ENCODE measurements at places on chromosomes 3 and 15. TPM values are rescaled to one million over a fixed set of nuclear protein-coding genes. Genes with fewer than 3 reads are reported as not detected.

GRCh38 chr3:158103887-158104327 lies 2.3 kb downstream of the SHOX2 start:
- H3K27me3 ChIP-seq, result peaks cover 99% of the 10 kb centered on the region
- DNase-seq, result no peak
- no peaks in the 10 kb centered on the region for H3K36me3 ChIP-seq

DNA sequence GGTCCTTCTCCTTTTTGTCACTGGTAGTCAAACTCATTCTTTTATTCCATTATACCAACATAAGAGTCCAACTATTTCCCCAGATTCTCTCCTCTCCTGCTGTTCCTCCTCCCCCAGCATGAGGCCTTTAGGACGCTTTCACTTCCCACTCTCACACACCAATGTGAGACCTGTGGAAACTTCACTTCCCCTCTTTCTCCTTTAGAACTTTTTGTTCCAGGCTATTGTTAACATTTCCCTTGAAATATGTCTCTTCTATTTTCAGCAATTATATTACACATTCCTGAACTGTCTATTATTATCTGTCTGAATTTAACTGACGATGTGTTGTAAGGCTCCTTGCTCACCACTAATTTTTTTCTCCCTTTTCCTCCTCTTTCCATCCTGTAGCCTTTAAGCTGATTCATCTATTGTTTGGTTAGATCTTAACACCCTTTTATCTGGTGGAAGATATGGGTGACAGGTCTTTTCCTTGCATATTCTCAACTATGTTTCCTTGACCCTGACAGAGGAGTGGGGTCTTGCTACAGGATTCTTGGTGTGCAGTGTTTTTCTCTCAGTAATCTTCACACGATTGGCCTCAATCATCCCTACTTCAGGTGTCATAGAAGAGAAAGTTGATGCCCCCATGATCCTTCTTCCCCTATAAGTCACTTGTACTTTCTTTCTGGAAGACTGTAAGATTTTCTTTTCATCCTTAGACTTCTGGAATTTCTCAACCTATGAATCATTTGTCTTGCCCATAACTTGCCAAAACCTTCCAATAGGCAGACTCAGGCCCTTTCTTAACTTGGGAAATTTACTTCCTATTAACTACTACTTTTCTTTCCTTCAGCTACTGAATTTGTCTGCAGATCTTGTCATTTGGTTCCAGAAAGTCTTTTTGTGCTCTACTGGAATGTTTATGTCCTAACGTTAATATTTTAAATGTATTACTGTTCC lies 5.9 kb downstream of the CYP19A1 start:
- H3K4me3 ChIP-seq, result no peak overlapping the region
- H3K4me1 ChIP-seq, result peaks cover 16% of the 10 kb centered on the region
- H3K27ac ChIP-seq, result no peak overlapping the region
- no peaks in the 10 kb centered on the region for H3K36me3 ChIP-seq
- H3K27me3 ChIP-seq, result peaks cover 83% of the 10 kb centered on the region
- DNase-seq, result no peak

Gene PLA2G4E
- total RNA-seq, result not detected

DNA sequence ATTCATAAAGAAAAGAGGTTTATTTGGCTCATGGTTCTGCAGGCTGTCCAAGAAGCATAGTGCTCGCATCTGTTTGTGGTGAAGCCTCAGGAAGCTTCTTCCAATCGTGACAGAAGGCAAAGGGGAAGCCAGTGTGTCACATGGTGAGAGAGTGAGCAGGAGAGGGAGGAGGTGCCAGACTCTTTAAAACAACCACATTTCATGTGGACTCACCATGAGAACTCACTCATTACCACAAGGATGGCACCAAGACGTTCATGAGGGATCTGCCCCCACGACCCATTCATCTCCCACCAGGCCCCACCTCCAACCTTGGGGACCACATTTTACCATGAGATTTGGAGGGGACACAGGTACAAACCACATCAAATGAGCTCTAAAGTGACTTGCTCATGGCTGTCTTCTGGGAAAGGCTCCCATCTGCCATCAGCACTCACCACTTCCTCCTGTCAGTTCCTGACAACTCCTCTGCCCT lies 327.3 kb upstream of the TLE3 start:
- H3K4me1 ChIP-seq, result no peaks in the 10 kb centered on the region
- no peaks in the 10 kb centered on the region for H3K27me3 ChIP-seq
- no peaks in the 10 kb centered on the region for H3K36me3 ChIP-seq
- H3K4me3 ChIP-seq, result no peak overlapping the region
- no peak for DNase-seq

Gene NRROS
- total RNA-seq, result 14.4 TPM

Gene ZDHHC23
- 1.9 TPM for total RNA-seq

Gene ZNF80
- not detected for total RNA-seq

Gene PLSCR5
- total RNA-seq, result not detected

Gene NOX5
- total RNA-seq, result 0.07 TPM

Gene SH2D7
- total RNA-seq, result not detected

Gene CADM2
- total RNA-seq, result not detected

Gene MKRN3
- 0.18 TPM for total RNA-seq

Gene AMT
- 3.3 TPM for total RNA-seq

DNA sequence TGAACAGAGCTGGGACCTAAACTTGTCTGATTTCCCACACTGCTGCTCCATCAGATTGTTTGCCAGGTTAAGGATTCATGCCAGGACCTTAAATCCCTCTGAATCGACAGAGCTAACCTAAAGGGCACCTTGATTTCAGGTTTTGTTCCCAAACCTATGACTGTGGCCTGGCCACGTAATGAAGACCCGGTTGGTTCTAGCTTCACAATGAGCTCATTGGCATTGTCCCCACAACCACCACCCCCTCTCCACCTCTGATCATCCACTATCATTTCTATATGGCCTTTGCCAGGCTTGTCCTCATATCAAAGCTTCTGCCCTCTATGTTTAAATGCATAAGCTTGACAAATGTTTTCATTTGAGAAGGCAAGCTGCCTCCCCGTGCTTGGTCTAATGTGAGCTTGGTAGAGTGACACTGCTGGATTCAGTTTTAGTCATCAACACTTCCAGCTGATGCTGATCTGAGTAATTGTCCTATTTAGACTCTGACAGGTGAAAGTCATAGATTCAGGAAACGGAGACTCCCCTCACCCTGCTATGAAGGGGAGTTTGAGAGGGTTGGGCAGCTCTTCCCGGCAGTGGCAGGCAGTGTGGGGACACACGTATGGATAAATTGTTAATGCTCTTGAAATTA lies 407.1 kb upstream of the CFAP20DC start:
- no peaks in the 10 kb centered on the region for H3K4me1 ChIP-seq
- no peak overlapping the region for H3K27ac ChIP-seq
- H3K27me3 ChIP-seq, result no peaks in the 10 kb centered on the region
- no peak overlapping the region for H3K4me3 ChIP-seq
- DNase-seq, result no peak

DNA sequence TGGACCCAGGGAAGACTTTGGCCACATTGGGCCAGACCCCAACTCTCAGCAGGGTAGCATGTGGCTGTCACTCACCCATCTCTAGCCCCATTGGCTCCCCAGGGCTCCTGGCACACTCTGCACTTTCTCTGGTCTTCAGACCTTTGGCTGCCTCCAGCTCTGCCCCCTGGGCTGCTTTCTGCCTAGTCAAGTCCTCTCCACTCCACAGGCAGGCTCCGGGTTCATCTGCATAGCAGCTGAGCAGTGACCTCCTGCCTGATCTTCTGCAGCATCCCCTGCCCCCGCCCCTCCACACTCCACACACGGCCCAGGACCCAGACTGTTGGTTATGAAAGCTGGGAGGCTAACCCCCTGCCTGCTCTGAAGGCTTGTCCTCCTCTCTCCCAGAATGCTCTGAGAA lies 8.4 kb upstream of the C15orf39 start:
- H3K27me3 ChIP-seq, result no peaks in the 10 kb centered on the region
- no peaks in the 10 kb centered on the region for H3K36me3 ChIP-seq
- H3K4me3 ChIP-seq, result no peak overlapping the region
- no peak for DNase-seq

Gene SPINK8
- not detected for total RNA-seq

DNA sequence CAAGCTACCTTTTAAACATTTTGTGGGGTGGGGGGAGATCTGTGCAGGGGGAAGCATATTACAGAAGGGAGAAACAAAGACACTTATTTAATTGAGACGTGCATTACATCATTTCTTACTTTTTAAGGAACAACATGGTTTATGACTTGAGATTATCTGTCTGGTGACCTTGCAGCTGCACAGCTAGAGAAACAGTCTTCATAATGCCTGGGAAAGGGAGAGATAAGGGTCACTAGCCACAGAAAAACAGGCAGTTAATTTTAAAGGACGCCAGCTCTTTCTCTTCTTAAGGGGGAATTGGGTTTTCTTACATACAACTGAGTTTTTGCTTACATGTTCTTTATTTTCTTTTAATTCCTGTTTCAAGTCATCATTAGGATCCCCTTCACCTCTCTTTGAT lies 147.9 kb downstream of the SST start:
- H3K27ac ChIP-seq, result no peak overlapping the region
- H3K36me3 ChIP-seq, result no peaks in the 10 kb centered on the region
- no peaks in the 10 kb centered on the region for H3K4me1 ChIP-seq
- H3K27me3 ChIP-seq, result no peaks in the 10 kb centered on the region
- H3K4me3 ChIP-seq, result no peak overlapping the region

DNA sequence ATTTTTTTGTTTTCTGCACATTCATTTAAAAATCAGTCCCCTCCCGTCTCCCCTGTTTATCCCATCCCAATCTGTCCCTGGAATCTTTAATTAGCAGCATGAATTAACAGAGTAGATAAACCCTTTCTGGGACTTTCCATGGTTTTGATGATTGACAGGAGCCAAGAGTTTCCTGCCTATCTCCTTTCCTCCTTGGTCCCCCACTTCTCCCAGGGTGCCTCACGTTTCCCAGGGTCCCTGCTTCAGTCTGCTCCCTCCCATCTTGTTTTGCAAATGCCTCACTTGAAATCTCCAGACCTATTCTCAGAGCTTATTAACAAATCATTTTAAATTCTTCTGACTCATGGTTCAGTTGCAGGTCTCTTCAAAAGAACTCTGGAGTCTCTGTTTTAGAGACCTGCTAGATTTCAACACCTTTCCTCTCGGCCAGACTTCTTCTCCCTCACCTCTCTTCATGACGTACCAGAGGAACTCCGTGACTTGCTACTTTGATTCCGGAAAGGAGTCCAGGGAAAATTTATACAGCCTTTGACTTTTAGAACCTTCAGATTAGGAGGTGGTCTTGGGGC lies 238.5 kb downstream of the ITPR1 start:
- H3K36me3 ChIP-seq, result no peaks in the 10 kb centered on the region
- no peak for DNase-seq
- no peaks in the 10 kb centered on the region for H3K4me1 ChIP-seq
- no peak overlapping the region for H3K27ac ChIP-seq
- no peaks in the 10 kb centered on the region for H3K27me3 ChIP-seq
- no peak overlapping the region for H3K4me3 ChIP-seq

DNA sequence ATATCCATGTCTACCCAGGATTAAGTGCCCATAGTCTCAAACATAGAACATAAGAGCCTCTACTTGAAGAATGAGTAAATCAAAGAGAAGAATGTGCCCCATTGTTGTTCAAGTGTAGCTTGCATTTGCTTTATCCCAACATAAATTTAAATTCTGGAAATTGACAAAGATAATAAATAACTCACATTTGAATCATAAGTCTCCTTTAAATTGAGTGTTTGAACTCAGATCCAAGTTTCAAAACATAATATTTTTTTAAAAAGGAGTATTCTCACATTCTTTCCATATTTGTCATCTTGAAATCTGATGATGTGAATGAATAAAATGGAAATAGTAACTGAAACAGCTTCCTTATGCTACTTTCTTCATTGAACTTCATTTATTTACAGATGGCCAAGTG lies 135.2 kb downstream of the MECOM start:
- H3K4me3 ChIP-seq, result no peak overlapping the region
- peak overlapping the region; percentile 71 for H3K27ac ChIP-seq
- DNase-seq, result peak; percentile 73
- H3K4me1 ChIP-seq, result peaks cover 40% of the 10 kb centered on the region
- H3K36me3 ChIP-seq, result no peaks in the 10 kb centered on the region
- H3K27me3 ChIP-seq, result no peaks in the 10 kb centered on the region

Gene FAM107A
- total RNA-seq, result 10.7 TPM

Gene ITPR1
- 18.0 TPM for total RNA-seq

GRCh38 chr3:133833880-133834620 lies 28.4 kb downstream of the SRPRB start:
- no peak overlapping the region for H3K27ac ChIP-seq
- H3K36me3 ChIP-seq, result no peaks in the 10 kb centered on the region
- H3K4me3 ChIP-seq, result no peak overlapping the region
- no peaks in the 10 kb centered on the region for H3K27me3 ChIP-seq

Gene ARPIN
- 18.7 TPM for total RNA-seq

Gene PTH1R
- 0.46 TPM for total RNA-seq

DNA sequence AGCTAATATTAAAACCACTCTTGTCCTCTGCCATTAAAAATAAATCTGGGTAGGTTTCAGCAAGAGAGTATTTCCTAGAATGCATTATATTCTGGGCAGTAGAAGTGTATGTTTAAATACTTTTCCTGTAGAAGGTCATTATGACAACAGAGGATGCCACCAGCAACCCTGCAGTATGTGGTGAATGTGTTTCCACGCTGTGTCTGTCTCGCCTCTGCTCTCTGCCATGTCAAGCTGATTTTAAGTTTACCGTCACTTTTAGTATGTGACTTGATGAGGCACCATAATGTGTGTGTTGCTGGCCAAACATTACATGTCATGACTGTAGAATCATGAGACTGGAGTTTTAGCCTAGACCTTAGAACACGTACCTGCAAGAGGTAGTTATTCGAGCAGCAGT lies 211.2 kb downstream of the LPP start:
- H3K4me1 ChIP-seq, result peaks cover 45% of the 10 kb centered on the region
- no peaks in the 10 kb centered on the region for H3K36me3 ChIP-seq
- DNase-seq, result peak; percentile 50
- no peaks in the 10 kb centered on the region for H3K27me3 ChIP-seq
- H3K4me3 ChIP-seq, result no peak overlapping the region

DNA sequence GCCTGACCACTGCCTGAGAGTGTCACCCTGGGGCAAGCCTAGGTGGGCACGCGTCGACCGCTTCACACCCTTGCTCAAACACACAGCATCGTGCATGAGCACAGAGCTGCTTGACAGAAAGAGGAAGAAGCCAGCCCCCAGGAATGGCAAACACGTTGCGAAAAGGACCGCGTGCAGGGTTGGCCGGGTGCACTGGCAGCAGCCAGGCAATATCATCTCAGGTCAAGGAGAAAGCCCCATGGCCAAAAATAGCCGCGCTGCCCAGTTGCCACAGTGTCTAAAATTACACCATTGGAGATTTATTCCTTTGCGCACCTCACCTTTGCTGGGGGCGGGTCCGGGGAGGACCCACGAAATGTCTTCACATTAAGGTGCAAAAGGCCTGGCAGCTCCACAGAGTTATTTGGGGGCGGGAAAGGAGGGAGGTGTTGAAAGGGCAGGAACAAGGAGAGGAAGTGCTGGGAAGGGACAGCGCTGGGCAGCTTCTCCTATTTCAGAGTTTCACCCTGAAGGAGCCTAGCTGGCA lies 44.7 kb upstream of the NR2F2 start:
- H3K27me3 ChIP-seq, result no peaks in the 10 kb centered on the region
- no peak for DNase-seq
- H3K27ac ChIP-seq, result no peak overlapping the region
- H3K4me3 ChIP-seq, result no peak overlapping the region
- peaks cover 23% of the 10 kb centered on the region for H3K36me3 ChIP-seq
- H3K4me1 ChIP-seq, result no peaks in the 10 kb centered on the region

- no peak overlapping the region for H3K27ac ChIP-seq
- no peaks in the 10 kb centered on the region for H3K4me1 ChIP-seq
- no peak for DNase-seq
These were observed 102.0 kb upstream of the PRICKLE2 start for GRCh38 chr3:64327100-64327804.
